ENCODE measurements at places on chromosomes 5 and 9.

GRCh38 chr9:131228988-131229387, 47.3 kb downstream of the FAM78A start:
- DNase-seq, result no peak

DNA sequence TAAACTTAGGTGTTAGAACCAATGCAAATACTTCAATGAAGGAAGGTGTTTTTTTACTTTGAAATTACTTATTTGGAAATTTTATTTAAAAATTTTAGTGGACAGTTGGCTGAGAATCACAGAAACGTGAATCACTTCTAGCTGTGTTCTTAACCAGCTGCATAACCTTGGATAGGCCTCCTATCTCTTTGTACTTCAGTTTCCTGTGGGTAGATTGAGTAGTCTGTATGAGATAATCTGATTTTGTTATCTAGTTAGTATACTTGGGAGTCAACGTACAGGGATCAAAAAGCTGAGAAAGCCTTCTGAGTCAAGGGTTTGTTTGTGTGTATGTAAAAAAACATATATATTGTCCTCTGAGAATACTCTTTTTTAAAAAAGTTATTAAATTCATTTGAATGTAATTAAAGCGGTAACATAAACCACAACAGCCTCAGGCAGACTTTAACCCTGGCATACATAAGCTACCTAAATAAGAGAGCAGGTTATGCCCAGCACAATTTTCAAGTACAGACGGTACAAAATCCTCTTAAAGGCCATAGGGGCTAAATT, 38.1 kb upstream of the ZCCHC7 start:
- DNase-seq, result no peak

DNA sequence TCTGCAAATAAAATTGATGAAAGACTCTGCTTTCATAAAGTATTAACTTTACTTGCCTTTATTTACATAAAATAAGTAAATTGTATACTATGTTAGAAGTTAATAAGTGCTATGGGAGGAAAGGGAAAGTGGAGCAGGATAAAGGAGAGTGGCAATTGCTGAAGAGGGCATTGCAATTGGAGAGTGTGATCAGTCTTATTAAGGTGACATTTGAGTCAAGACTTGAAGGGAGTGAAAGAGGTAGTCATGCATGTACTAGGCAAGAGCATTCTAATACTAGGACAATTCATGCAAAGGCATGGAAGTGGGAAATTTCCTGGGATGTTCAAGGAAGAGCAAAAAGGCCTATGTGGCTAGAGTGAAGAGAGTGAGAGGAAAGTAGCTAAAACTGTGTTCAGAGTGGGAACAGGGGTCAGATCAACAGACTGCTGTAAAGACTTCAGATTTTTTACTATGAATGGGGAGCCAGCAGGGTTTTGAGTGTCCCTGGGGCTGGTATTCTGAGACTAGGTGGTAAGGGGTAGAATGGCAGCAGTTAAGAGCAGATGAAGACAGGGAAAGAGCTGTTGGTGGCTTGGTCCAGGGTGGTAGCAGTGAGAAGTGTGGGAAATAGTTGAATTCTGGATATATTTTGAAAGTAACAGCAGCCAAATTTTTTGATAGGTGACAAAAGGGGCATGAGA, 182.3 kb upstream of the RIOK2 start:
- DNase-seq, result no peak

GRCh38 chr9:95494022-95494415, 22.8 kb downstream of the PTCH1 start:
- DNase-seq, result no peak

DNA sequence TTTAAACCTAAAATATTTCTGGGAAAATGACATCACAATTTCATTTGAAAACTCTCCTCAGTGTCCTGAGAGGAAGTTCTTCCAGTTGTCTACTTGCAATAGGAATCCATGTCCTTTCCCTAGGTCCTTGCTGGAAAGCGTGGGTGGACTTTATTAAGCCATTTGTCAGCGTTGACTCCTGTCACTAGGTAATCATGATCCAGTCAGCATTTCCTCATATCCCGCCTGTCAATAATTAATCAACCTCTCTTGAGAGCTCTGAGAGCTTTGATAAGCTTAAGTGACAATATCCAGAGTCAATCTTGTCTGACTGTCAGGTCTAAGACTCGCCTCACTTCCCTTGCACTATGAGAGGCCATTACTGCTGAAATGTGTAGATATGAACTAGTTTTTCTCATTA, 107.2 kb upstream of the SLIT3 start:
- no peak for DNase-seq

- DNase-seq, result no peak
Observed at GRCh38 chr9:75953218-75953617, 62.7 kb downstream of the PCSK5 start.

GRCh38 chr5:161138751-161139455, 286.9 kb upstream of the ATP10B start:
- DNase-seq, result no peak

- no peak for DNase-seq
Observed at GRCh38 chr5:62722360-62722759, 143.7 kb downstream of the LRRC70 start.

GRCh38 chr5:42648036-42648435, 108.6 kb upstream of the CCDC152 start:
- DNase-seq, result no peak

- DNase-seq, result no peak
Observed at GRCh38 chr5:104952876-104953275, 1390.3 kb upstream of the NUDT12 start.

GRCh38 chr9:97484134-97484533, 17.3 kb upstream of the TMOD1 start:
- DNase-seq, result no peak

DNA sequence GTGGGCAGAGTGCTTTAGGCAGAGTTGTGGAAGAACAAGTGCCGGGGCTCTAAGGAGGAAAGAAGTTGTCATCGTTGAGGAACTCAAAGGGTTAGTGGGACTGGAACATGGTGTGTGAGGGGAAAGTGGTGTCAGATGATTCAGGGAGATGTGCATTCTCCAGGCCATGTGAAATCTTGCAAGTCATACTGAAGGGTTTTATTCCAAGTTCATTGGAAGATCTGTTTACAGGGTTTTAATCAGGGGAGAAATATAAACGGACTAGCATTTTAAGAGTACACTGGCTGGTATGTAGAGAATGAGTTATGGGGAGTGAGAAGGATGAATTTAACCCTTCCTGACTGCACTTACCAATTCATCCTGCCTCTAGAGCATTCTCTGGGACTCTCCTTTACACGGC, 49.3 kb downstream of the NR2F1 start:
- no peak for DNase-seq

GRCh38 chr5:149419859-149420544, 40.9 kb upstream of the IL17B start:
- DNase-seq, result no peak
